ENCODE measurements at places on chromosomes 11 and 22.

GRCh38 chr11:118180300-118180703 lies 3.9 kb upstream of the SCN2B start:
- DNase-seq: peak; percentile 41

- DNase-seq: no peak
Measured at GRCh38 chr11:16043617-16044016, 312.7 kb downstream of the SOX6 start.

DNA sequence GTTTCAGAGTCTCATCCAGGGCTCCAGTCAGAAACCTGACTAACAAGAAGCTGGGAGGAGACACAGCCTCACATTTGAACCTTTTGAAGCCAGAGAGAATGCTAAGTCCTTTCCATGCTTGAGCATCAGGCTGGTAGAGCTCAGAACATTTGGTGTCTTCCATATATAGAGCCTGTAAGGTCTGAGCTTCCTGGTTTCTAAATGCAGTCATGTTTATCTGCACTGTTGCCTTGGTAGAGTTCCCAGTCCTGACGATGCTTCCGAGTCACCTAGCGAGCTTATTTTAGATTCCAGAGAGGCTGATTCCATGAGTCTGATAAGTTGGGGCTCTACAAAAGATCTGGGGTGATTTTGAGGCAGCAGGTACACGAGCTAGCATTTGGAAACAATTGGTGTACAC lies 68.4 kb upstream of the SORL1 start:
- DNase-seq: no peak

- no peak for DNase-seq
Measured at GRCh38 chr11:7672276-7672959, 882 bp downstream of the CYB5R2 start.

DNA sequence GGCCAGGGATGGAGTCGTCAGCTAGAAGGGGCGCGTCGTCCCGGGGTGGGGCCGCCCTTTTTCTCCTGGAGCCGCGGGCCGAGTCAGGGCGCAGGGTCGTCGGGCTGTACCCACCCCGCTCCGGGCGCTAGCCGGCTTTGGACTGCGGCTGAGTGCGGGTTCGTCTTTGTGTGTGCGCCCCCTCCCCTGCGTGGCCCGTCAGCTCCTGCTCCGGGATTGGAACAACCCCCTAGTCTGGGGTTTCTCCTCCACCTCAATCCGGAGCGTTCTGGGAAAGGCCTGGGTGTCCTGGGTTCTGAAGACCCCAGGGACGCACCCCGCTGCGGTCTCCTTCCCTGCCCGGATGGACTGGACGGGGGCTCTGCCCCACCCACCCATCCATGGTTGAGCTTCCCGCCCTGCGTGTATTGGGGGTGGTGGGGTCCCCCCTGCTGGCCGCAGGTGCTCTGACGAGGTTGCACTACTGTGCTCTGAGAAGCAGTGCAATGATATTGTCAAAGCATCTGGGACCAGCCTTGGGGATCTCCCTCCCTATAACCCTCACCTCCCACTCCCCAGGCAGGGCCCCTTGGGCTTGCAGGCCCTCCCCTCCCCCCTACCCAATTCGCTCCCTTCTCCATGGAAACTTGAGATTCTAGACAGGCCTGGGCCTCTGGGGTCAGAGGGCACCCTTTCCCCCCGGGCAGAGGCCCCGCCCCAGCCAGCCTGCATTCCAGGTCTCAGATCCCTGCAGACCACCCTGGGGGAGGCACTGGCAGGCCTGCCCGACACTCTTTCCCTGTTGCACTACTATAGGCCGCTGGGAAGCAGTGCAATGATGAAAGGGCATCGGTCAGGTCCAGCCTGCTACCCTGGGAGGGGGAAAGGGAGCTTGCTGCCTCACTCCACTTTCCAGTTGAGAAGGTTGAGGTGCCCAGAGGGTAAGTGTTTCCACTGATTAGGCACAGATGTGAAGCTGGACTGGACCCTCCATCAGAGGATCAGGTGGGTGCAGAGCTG lies 10.7 kb downstream of the SDF2L1 start:
- DNase-seq: no peak

DNA sequence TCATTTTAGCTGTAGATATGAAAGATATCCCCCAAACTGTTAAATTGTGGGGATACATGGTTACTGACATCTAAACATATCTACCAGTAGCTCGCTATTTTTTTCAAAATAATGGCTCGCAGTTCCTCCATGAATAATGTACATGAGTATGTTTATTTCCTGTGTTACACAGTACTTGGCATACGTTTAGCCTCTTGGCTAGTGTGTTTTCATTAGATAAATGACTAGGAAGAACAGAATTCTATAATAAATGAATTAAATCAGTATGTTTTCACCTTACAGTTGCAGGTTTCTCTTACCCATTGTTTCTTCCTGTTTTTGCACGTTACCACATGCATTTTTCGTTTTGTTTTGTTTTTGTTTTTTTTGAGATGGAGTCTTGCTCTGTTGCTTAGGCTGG lies 21.8 kb downstream of the RNF169 start:
- no peak for DNase-seq

DNA sequence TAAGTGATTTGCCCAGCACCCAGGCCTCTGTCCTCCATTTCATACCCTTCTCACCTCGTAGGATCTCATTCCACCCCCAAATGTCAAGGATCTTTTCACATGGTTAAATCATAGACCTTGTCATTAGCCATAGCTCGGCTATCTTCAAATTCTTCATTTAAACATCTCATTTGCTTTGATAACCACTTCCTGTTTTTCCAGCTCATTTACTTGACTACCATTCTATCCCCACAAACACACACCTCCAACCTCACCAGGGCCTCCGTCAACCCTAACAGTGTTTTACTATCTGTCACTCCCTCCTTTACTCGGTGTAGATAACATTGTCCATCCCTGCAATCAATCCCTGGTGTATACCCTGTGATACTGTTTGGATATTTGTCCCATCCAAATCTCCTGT lies 36.8 kb upstream of the LARGE1 start:
- no peak for DNase-seq

DNA sequence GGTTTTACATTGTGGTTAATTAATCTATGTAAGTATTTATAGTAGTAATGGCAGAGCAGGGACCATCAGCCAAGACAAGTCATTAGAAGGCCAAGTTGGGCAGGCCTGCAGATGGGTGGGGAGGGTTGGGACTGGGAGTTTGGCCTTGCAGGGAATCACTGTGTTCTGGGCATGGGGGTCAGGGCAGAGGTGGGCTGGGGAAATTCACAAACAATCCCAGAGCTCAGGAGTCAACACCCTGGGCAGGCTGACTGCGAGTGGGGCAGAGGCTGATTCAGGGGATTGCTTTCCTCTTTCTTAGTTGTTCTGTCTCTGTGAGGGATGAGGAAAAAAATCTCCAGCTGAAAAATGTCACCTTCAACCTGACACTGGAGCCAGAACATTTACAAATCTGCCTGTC lies 322.5 kb downstream of the NTM start:
- no peak for DNase-seq

GRCh38 chr22:40637183-40638150 lies 948 bp upstream of the MRTFA start:
- no peak for DNase-seq

GRCh38 chr11:9787981-9788521 lies 124.2 kb downstream of the SWAP70 start:
- no peak for DNase-seq

- no peak for DNase-seq
Measured at GRCh38 chr22:49170053-49170452, 657.6 kb downstream of the BRD1 start.

DNA sequence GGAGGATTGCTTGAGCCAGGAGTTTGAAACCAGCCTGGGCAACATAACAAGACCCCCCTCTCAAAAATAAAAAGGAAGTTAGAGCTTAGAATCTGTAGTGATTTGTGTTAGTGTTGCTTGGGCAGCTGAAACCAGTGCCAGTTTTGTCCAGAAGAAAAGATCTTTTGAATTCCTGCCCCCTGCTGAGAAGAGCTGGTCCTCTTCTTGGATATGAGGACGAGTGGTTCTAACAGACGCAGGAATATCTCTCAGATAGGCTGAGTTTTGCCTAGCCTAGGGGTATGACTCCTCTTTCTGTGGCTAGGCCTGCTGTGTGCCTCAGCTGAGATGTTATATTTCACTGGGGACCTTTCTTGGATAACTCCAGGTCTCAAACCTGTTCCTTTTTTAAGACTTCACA lies 102.8 kb downstream of the STIM1 start:
- no peak for DNase-seq

- DNase-seq: no peak
Measured at GRCh38 chr11:96049426-96049825, 125.5 kb upstream of the MTMR2 start.

DNA sequence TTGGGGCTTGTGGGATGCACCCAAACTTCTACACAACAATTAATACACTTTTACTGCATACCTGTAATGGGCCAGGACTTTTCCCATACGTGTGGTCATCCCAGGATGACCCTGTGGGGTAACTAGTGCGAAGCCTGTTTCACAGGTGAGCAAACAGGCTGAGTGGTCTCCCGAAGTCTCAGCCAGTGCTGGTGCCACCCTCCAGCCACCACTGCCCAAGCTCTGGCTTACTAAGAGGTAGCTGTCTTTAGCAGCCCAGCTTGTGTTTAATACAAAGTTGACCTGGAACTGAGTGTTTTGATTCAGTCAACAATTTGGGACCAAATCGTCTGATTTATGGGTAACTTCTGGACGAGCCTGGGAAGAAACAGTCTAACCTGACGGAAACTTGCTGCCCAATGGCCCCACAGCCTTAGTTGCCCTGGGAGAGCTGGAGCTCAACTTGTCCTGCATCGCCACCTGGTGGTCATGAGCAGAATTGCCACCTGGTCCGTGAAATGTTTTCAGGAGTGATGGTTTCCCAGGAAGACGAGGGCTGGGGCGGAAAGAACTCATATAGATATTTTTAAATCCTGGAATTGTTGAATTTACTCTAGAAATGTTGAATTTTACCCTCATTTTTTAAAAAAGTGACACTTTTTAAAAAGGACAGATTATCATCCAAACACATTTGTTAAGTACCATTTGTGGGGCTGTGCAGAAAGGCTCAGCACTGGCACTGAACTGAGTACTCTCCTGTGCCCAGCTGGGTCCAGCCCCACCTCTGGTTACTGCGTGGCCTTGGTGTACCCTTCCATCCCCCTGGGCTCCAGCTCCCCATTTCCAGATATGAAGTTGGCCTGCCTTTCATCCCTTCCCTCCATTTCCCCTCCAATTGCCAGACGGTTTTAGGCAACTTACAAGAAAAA lies 95.5 kb upstream of the PARVA start:
- DNase-seq: peak; percentile 91

GRCh38 chr11:15937601-15938120 lies 418.7 kb downstream of the SOX6 start:
- DNase-seq: no peak

DNA sequence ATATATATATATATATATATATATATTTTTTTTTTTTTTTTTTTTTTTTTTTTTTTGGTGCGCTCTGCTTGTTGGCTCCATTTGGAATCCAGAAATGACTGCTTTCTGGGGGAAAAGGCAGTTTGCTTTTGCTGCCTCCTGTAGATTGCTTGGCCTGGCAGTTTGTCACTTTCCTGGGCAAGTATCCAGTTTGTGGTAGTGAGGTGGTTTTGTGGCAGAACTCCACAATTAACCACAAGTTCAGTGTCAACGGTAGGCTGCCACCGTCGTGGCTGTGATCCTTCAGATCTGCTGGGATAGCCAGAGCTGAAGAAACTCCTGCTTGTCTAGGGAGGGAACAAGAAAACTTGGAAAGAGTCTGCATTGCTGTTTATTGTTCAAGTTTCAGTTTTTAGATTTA lies 5.0 kb upstream of the PDE3B start:
- no peak for DNase-seq

GRCh38 chr11:79768343-79768742 lies 327.5 kb upstream of the TENM4 start:
- no peak for DNase-seq

GRCh38 chr11:68974421-68975194 lies 6.2 kb downstream of the MRGPRD start:
- no peak for DNase-seq

DNA sequence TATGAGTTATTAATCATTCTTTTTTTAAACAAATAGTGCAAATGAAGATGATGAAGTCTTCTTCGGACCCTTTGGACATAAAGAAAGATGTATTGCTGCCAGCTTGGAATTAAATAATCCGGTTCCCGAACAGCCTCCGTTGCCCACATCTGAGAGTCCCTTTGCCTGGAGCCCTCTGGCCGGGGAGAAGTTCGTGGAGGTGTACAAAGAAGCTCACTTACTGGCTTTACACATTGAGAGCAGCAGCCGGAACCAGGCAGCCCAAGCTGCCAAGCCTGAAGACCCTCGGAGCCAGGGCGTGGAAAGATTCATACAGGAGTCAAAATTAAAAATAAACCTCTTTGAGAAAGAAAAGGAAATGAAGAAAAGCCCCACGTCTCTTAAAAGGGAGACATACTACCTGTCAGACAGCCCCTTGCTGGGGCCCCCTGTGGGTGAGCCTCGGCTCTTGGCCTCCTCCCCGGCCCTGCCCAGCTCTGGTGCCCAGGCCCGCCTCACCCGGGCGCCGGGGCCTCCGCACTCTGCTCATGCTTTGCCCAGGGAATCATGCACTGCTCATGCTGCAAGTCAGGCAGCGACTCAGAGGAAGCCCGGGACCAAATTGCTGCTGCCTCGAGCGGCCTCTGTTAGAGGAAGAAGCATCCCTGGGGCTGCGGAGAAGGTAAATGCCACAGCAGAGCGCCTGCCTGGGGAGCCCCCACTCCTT lies 11.8 kb downstream of the GTSE1 start:
- DNase-seq: no peak

DNA sequence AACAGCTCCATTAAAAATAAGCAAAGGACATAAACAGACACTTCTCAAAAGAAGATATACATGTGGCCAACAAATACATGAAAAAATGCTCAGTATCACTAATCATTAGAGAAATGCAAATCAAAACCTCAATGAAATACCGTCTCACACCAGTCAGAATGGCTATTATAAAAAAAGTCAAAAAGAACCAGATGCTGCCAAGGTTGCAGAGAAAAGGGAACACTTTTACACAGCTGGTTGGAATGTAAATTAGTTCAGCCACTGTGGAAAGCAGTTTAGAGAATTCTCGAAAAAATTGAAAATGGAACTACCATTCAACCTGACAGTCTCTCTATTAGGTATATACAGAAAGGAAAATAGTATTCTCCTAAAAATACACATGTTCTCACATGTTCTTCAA lies 102.4 kb upstream of the FIBIN start:
- DNase-seq: no peak

DNA sequence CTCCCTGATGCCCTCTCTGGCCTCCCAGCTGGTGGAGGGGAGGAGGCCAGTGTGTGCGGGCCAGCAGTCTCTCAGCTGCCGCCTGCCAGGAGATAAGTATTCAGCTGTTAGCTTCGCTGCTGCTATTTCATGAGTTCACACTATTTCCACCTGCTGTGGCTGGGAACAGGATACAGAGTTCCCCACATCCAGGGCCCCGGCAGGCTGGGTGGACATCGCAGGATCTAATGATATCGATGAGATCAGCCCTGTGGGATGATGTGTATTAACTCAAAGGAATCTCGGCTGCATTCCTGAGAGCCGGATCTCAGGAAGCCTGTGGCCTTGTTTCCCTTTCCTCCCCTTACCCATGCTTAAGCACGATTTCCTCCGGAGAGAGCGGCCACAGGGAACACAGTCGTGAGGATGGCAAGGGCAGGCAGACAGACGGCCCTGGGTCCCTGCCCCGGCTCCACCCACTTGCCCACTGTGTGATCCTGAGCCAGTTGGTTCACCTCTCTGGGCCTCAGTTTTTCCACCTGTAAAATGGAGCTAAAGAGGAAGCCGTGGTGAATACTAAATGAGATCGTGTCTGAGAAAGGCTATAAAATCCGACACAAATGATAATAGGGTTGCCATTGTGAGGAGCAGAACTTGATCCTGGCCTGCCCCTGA lies 6.5 kb upstream of the PVALB start:
- DNase-seq: no peak

All from breast epithelium (tissue), 4 donors.